ENCODE measurements at places on chromosomes 2 and 18.

GRCh38 chr2:120313695-120314615 is 32.0 kb upstream of the INHBB start:
- DNase-seq: no peak

DNA sequence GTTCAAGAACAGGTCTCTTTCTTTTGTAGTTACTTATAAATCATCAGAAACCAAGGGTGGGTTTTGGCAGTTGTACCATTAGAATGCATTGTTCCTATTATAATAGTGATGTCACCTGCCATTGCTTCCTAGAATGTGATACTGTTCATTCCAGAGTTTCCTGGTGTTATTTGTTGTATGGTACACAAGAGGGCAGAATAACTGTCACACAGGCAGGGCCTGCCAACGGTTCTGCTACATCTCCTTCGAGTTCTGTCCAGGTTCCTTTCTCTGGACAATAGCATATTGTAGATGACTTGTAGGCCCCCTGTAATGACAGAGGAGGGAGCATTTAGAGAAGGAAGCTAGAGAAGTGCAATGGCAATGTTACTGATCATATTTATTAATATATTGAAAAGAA is 98.3 kb downstream of the KLHL14 start:
- DNase-seq: peak; percentile 4

DNA sequence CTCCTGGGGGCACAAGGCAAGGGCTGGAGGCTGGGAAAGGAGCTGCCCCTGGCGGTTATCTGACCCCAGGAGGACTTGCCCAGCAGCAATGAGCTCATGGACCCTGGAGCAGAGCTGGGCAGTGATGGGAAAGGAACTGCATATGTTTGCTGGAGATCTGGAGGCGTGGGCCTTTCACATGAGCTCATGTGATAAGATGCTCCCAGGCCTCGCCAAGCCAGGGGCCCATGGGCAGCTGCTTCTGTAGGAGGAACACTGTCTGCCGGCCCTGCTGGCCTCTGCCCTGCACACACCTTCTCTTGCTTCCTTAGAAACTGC is 9.0 kb upstream of the NPPC start:
- no peak for DNase-seq

GRCh38 chr2:210584834-210585233 is 28.4 kb downstream of the CPS1 start:
- no peak for DNase-seq

DNA sequence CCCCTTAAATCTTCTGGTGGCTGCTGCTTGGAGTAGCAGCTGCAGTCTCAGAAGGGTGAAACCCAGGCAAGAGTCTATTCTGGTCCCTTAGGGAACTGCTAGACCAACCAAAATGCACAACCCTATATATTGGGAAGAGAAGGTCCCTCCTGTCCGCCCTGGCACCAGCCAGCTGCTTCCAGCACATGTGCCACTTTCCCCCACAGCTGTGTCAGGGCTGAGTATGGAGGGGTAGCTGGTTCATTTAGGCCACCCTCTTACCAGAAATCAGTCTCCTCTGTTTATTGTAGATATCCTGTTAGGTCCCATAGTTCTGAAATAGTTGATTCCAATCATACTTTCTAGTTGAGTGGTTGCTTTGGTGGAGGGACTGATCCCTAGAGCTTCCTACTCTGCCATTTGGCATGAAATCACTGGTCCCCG is 68.9 kb downstream of the BIRC6 start:
- DNase-seq: no peak

DNA sequence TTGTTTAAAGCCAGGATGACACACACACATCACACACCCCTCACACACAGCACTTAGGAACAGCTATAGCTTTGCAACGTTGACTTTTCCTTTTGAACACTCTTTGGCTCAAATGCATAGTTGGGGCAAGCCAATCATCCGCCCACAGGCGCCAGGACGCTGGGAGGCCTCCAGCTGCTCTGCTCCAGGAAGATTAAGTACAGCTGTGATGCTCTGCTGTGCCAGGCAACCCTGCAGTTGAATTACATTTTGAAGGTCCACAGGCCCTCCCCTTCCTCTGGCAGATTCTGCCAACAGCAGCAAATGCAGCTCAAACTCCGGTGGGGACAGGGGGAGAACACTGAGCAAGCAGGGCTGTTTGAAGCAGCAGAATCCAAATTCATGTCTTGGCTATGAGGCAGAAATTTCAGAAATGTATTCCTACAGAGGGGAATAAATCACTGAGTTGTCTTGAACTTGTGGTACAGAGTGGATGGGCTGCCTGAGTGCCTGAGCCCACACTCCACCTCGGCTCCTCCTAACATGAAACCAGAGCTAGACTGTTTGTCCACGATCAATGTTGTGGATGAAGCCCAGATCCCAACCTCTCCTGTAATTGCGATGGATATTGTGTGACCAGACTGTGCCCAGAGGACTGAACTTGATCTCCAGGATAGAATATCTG is 86.5 kb upstream of the PPP1CB start:
- no peak for DNase-seq

- DNase-seq: no peak
These were observed 109.9 kb upstream of the PTPRM start for GRCh38 chr18:7457262-7457661.

- DNase-seq: no peak
These were observed 269.4 kb upstream of the TANK start for GRCh38 chr2:160890667-160891352.

GRCh38 chr2:71449343-71449742 is 4.0 kb upstream of the DYSF start:
- DNase-seq: no peak

GRCh38 chr18:24853076-24853475 is 392.6 kb downstream of the HRH4 start:
- no peak for DNase-seq

- peak; percentile 72 for DNase-seq
These were observed 12.9 kb downstream of the TMEM185B start for GRCh38 chr2:120210270-120210693.

DNA sequence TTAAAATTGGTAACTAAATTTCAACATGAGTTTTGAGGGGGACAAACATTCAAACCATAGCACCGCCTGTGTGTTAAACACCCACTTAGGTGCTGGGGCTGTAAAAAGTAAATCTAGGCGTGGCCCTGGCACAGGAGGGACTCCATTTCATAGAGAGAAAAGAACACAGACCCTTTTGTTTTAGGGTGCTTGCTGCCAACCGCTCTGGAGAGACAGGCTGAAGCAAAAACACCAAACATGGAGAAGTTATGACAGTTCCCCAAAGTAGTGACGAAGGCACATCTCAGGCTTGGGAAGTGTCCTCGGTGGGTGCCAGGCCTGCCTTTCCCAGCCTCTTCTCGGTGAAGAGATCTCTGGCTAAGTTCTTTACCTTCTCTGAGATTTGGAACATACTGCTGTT is 5.1 kb downstream of the ACTG2 start:
- no peak for DNase-seq

- peak; percentile 63 for DNase-seq
These were observed 16.6 kb upstream of the PIK3C3 start for GRCh38 chr18:41938445-41938844.

DNA sequence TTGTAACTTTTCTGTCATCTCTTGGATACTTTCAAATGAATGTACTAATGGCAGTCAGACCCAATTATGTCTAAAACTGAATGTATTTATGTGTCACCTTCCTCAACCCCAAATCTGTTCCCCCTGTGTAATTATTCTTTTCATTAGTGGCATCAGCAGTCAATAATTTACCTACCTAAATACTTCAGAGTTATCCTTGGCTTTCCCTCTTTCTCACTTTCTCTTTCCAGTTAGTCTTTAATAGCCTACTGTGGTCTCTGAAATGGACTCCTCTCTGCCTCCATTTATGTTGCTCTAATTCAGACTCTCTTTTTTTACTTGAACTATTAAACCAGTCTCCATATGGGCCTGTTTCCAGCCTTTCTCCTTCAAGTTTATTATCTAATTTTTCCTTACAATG is 21.0 kb downstream of the C18orf63 start:
- no peak for DNase-seq

DNA sequence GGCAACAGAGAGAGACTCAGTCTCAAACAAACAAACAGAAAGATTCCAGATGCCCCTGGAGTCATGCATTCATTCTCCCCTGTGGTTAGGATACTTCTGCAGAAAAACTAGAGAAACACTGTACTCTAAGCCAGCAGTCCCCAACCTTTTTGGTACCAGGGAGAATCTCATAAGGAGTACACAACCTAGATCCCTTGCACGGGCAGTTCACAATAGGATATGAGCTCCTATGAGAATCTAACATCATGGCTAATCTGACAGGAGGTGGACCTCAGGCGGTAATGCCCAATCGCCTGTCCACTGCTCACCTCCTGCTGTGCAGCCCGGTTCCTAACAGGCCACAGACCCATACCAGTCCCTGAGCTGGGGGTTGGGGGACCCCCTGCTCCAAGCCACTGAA is 18.3 kb downstream of the PSME4 start:
- no peak for DNase-seq

- peak; percentile 97 for DNase-seq
These were observed 19.2 kb downstream of the NEURL3 start for GRCh38 chr2:96485751-96486651.

GRCh38 chr18:25052511-25052921 is 299.4 kb downstream of the ZNF521 start:
- DNase-seq: no peak

DNA sequence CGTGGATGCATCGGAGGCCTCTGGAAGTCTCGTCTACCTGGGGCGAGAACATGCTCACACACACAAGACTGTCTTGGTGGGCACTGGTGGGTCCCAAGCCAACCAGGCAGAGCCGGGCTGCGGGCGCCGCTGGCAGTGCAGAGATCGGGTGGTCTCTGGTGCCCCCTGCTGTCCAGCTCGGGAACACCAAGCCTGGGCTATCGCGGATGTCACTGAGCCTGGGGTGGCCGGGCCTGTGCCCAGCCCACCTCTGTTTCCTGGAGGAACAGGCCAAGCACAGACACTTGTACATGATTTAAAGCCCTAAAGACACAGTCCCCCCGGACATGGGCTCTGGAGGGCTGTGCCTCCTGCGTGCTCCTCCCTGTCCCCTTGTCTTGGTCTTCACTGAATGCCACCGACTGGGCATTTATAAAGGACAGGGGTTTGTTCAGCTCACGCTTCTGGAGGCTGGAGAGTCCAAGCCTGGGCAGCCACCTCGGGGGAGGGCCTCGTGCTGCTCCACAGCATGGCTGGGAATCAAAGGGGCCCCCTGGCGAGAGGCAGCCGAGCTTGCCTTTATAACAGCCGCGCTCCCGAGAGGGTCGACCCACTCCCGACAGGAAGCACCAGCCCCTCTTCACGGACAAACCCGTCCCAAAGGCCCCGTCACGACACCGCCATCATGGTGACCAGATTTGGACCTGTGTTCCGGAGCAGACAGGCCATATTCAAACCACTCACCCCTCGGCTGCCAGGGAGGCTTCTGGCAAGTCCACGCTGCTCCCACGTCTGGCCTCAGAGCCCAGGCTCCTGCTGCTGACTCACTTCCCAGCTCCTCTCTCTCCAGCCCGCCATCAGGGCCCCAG is 3.6 kb upstream of the OTOS start:
- DNase-seq: peak; percentile 66

DNA sequence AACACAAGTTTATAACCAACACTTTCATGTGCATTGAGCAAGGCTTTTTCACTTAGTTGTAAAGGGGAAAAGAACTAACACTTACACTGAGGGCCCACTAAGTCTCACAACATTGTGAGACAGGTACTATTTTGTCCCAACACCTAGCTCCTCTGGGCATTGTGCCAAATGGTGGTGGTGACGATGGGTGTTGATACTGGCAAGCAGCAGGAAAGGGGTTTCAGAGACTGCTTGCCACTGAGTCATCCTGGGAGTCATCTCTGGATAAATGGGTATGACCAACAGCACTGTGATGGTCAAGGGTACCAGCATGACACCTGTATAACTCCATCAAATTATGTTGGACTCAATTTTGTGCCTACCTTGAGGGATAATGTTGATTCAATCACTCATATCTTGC is 138.8 kb upstream of the ITGA6 start:
- peak; percentile 50 for DNase-seq

- no peak for DNase-seq
These were observed 703.0 kb downstream of the RNF144A start for GRCh38 chr2:7620255-7620654.

DNA sequence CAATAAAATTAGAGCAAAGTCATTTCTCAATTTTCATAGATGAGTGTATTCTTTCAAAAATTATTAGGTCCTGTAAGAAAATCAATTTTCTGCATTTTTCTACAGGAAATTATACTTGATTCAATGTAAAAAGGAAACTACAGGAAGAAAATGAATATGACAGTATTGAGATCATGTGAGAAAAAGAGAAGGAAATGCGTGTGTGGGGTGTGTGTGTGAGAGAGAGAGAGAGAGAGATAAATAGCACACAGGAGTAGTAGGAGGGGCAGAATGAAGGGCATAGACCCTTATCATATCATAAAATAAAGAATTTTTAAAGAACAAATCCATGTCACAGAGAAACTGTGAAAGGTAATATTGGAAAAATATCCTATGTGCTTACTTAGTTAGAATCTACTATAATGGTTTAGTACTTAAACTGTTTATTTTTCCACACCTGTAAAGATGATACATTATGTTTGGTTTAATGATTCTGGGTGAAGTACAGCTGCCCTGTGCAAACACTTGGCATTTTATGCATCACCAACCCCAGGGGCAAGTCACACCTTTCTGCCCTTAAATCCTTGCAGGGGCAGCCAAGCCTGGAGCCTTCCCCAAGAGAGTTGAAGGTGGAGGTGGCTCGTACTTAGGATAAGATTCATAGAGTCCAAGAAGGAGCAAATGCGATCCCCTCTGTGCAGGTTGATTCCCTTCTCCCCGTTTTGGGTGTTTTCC is 276.4 kb downstream of the TGIF1 start:
- no peak for DNase-seq

GRCh38 chr2:205290299-205290698 is 392.0 kb upstream of the NRP2 start:
- no peak for DNase-seq

DNA sequence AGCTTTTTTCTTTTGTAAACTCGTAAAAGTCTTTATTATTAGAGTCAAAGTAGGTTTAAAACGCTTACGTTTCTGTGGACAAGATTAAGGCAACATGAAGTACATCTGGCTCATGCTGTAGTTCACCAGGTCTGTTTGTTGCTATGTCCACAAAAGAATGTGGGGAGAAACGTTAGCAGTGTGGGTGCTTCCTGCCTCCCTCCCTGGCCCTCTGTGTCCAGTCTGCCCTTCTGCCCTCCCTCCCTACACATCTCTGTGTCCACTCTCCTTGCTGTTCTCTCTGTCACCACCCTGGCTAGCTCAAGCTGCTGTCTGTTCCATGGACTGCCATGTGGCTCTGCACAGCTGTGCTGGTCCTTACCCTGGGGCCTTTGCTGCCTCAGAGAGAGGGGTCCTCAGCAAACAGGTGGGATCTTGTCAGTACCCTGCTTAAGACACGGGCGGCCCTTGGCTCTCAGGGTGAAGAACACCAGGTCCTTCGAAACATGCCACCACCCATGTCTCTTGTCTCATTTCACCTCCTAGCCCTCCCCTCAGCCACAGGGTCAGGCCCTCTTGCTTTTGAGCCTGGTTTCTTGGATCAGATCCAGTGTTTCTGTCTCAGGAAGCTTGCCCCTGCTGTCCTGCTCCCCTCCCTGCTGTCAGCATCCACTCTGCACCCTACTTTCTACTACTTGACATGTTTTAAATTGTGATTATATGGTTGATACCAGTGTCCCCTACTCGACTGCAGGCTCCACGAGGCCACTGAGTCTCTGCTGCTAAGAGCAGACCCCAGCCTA is 79.2 kb downstream of the LIMS1 start:
- DNase-seq: no peak

Data from lung microvascular endothelial cell (primary cell).